ENCODE measurements at places on chromosomes 1 and 21. TPM values are rescaled to one million over a fixed set of nuclear protein-coding genes. Genes with fewer than 3 reads are reported as not detected.

DNA sequence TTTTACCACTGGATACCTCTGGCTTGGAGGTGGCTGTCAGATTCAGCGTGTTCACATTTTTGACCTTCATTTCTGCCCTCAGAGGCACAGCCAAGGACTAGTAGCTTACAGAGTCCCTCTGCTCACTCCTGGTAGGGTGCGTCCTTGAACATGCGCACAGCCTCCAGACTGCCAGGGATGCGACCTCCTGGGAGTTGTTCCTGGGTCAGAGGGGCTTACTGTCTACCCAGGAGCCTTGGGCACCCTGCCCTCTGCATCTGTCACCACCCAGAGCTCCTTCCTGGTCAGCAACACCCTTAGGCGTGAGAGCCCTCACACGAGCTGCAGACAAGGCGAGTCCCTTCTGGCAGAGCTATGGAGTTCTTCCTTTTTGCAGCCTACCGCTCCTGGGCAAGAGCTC, 1.7 kb downstream of the SLX9 start:
- no peak for DNase-seq
- H3K4me3 ChIP-seq = no peak overlapping the region
- peaks cover 68% of the 10 kb centered on the region for H3K36me3 ChIP-seq
- H3K4me1 ChIP-seq = peaks cover 20% of the 10 kb centered on the region
- no peaks in the 10 kb centered on the region for H3K27me3 ChIP-seq

DNA sequence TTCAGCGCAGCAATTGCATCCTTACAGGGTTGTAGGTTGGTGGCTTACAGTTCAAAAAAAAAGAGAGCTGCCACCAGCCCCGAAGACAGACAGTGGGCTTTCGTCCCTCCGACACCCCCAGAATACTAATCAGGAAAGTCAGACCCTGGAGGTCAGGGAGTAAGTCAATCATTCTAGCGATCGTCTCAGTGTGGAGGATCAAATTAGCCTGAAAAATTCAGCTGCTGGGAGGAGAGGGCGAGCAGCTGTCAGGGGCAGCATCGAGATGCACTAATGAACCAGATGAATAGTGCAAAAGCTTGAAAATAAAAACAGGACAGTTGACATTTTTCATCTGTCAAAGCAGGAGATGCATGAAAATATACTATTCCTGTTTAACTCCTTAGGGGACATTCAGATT, 138.4 kb downstream of the NEK7 start:
- H3K4me1 ChIP-seq = no peaks in the 10 kb centered on the region
- H3K27me3 ChIP-seq = no peaks in the 10 kb centered on the region
- H3K27ac ChIP-seq = no peak overlapping the region

DNA sequence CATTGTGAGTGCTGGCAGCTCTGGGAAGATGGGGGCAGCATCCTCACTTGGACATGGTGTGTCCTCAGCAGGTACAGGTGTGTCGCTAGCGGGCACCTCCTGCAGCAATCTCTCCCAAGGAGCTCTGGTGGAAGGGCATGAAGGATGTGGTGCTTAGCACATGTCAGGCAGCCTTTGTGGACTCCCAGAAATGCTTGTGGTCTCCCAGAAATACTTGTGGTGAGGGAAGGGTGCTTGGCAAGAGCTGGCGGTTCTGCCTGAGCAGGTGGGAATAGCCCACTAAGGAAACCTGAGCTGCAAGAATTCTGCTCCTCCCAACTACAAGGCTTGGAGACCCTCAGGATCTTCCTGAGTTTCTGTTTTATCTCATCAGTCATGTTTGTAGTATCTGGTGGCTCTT, 371.6 kb downstream of the PRDM2 start:
- H3K4me3 ChIP-seq = no peak overlapping the region
- H3K4me1 ChIP-seq = no peaks in the 10 kb centered on the region
- DNase-seq = no peak
- no peak overlapping the region for H3K27ac ChIP-seq

Gene TMOD4
- total RNA-seq = not detected

Gene PPCS
- 53.6 TPM for total RNA-seq

All from SJSA1 (cell line).